ENCODE measurements at places on chromosomes 6 and 20.
A peak's percentile ranks its signal among the peaks of the same experiment; 100 is the strongest.

DNA sequence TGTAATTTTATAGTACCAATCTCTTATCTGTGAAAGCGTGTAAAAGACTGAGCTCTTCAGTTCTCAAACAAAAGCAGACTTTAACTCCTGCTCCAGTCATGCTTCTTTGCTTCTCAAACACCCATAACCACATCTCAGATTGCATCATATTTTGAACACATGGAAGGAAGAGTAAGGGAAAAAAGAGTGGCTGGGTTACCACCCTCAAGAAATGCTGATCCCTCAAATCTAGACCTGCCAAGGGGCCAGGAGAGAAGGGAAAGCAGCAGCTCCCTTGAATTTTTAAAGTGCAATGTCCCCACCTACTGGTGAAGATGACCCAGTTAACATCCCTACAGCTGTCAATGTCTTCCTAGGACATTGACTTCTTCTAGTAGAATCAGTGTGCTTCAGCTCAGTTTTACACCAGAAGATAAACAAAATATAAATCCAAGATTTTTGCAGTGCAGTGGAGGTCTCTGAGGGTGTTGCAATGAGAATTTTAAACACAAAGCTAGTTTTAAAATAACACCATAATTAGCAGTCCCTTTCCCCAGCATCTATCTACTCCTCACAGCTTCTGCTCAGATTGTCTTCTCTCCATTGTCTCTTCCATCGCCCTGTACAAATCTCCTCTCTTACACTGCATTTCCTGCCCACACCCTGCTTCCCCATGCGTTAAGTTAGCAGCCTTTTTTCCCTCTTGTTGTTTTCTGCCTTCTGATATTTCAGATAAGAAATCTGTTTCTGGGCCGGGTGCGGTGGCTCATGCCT lies 22.6 kb upstream of the HLA-DQB2 start:
- DNase-seq: peak; percentile 60

DNA sequence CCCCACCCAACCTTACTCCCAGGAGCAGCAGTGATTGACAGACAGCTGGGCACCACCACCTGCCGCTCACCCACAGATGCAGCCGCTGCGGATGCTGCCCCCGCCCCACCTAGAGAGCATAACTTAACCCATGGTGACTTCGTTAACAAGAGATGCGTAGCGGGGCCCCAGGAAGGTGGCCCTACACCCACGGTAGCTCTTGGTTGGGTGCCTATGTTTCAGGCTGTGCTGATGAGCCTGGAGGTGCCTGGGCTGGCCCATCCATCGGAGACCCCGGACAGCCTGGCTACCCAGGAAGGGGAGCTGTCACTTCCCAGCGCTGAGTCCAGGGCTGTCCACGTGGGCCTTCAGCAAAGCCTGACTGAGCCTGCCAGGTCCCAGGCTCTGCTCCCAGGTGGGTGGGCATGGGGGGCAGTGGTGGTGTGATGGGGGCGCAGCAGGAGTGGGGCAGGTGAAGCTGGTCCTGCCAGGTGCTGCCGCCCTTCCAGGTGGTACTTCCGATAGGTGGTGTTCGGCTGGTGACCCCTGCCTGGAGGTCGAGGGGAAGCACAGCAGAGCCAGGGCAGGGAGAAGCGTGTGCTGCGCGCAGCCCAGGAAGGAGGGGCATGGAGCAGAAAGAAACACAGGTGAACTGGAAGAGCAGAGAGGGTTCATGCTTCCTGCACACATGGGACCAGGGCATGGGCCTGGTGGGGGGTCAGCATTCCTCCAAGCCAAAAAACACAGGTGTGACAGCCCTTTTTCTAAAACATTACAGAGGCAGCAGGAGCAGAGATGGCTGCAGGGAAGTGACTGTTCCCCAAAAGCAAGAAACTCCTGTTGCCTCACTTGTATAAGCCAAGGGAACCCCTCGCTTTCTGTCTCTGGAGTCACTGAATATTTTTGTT lies 56.9 kb downstream of the SYNJ2 start:
- DNase-seq: no peak

- no peak for DNase-seq
Measured at GRCh38 chr6:168596344-168596743, 155.4 kb downstream of the SMOC2 start.

DNA sequence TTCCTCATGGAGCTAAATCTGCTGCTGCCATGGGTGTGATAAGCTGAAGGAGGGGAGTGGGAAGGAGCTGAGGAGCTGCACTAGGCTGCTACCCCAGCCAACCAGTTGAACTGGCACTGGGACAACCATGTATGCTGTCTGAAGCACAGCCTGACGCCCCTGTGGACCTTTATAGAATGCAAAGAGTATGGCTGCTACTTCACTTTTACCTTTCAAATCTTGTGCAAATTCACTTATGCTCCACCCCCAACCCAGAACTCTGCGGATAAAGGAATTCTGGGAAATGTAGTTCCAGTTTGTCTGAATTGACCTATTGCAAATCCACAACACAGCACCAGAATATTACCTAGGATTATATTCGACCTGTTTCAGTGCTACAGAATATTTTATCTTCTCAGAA lies 217.4 kb upstream of the SLC35B3 start:
- DNase-seq: no peak

GRCh38 chr6:110378552-110378951 lies 20.4 kb upstream of the METTL24 start:
- DNase-seq: no peak

GRCh38 chr6:142855893-142856623 lies 88.9 kb downstream of the HIVEP2 start:
- DNase-seq: peak; percentile 52

DNA sequence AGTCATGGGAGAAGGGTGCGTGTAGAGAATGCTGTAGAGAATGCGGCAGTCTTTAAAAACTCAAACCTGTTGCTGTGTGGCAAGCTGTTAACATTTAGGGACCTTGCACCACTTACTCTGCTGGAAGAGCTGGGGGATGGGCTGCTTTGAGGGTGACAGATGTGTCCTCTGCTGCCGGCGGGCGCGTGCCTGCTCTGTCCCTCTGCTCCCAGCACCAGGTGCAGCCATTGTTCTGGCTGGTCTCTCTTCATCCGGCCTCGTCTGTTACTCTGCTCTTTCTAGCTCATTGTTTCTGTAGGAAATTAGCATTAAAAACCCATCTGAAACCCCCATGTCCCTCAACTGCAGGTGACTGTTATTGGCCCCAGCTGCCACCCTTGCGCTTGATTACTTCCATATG lies 78.5 kb downstream of the CBFA2T2 start:
- DNase-seq: no peak

DNA sequence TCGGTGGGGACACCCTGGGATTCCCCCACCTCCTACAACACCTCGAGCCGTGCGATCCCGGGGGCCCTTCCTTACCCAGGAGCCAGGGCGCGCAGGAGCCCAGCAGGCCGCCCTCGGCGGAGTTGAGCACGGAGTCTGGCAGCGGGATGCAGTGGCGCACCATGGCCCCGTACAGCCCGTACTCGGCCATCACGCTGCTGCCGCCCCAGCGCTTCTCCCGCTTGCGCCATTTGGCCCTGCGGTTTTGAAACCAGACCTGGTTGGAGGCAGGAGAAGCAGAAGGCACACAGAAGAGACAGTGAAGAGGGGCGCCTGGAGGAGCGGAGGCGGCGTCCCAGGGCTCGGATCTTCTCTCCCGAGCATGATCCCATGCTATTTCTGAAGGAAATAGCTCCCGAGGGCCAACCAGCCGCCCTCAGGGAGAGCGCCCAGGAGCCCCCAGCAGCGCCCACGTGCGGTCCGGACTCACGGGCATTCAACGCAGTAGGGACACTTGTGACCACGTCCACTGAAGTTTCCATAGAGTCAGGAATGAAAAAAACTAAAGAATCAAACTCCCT lies 4.3 kb downstream of the VSX1 start:
- no peak for DNase-seq

DNA sequence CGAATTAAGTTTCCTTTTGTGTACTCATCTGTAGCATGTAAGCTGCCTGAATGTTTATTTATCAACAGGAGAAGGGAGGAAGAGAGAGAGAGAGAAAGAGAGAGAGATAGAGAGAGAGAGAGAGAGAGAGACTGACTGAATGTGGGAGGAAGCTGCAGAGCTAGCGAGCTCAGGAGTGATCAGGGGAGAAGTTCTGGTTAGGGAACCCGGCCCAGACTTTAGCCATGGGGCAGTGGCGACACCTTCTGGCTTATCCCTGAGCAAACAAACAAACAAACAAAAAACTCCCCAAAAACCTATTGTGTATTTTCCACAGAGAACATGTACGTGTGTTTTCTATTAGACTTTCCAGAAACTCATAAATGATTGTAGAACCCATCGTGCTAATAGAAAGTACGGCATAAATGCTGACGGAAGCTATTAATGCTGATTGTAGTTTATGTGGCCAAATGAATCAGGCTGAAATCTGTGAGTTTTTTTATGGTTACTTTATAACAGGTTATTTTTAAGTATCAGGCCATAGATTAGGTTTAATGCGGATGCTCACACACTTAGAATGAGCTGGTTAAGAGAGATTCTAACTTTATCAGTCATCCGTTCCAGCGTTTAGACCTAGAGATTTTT lies 92.8 kb downstream of the CLIC5 start:
- peak; percentile 54 for DNase-seq

DNA sequence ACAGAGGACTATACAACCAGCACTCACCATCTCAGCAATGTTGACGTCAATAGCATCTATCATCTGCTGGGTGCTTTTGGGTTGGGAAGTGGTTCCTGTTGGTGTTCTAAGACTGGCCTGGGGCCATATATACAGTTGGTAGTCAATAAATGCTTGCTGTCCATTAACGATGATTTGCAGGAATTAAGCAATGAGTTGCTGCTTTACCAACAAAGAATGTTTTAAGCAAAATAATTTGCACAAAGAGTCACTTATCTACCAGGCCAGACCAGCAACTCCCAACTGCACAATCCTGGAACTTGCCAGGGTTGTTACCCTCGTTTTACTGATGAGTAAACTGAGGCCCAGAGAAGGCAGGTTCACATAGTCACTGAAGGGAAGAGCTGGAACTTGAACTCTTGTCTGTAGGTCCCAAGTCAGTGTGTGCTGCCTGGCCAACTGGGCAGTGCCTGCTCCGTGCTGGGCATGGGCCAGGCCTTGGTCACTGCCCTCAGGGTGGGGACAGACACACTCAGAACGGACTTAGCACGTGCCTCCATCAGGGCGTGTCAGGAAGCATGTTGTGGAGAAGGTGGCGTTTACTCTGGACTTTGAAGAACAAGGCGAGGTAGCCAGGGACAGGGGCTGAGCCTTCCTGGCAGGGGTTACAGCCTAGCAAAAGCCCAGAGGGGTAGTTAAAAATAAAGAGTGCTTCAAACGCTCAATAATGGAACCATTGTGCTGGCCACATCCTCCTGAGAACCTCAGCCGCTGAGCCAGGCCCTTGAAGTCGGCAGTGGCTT lies 2.5 kb upstream of the SRC start:
- DNase-seq: no peak

- no peak for DNase-seq
Measured at GRCh38 chr6:73362869-73363536, 545 bp downstream of the KHDC3L start.

GRCh38 chr6:113823916-113824315 lies 33.2 kb upstream of the MARCKS start:
- no peak for DNase-seq

GRCh38 chr6:89260832-89261231 lies 43.7 kb upstream of the GABRR1 start:
- DNase-seq: no peak

DNA sequence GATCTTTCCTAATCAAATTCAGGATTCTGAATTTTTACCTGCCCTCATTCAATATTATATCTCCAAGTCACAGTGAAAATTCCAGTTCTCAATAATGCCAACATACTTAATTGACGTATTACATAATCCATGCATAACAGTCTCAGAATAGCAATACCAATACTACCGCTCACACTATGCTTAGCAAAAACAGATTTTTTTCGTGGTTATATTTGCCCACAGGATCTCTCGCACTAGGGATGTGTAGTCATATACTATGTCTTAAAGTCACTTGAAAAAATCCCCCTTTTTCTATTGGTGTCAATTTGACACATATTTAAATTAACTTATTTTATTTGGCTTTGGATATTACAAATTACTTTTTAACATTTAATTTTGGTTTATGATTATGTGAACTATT lies 323.1 kb upstream of the SLC35B3 start:
- DNase-seq: no peak

DNA sequence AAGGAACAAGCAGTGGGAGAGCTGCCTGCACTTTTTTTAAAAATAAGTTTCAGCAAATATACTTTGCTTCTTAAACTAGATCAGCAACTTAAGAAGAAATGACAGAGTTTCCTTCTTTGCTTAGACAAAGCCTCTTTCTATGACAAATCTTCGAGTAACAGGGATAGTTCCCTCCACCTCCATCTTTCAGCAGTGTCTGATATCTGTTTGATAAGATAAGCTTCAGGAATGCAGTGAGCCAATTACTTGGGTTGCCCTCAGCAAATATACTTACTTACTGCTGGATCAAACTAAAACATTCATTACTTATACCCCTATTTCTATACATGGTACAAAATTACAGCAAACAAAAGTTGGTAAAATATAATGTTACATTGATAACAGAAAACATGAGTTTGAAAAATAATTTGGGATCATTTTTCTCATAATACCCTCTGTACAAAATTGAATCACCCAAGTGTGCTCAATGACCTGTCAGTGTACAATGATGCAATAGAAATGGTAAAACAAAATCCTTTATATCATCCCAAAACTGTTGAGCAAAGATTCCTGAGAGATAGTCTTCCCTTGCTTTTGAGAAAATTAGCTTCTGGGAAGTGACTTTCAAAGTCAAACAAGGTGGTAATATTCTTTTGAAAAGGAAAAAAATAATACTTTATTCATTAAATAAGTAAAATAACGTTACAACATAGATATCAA lies 24.5 kb downstream of the FRK start:
- no peak for DNase-seq

DNA sequence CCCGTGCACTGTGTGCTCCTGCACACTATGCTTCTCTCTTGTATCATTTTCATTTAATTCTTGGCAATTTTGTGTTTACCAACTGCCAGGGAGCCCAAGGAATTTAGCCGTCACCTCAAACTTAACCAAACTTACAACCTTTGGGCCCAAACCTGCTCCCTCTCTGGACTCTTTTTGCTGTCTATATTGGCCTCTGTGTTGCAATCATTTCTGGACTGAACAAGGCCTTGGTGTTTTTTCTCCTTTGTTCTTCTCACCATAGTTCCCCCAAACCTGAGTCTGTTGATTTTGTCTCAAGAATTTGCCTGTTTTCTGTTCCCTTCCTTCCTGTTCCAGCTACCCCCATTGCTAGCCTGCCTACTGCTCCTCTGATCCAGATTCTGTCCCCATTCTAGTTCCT lies 19.2 kb downstream of the DCBLD1 start:
- no peak for DNase-seq

GRCh38 chr6:105135907-105136430 lies 43.8 kb downstream of the POPDC3 start:
- no peak for DNase-seq

Measured in CD4-positive, alpha-beta T cell treated with Interleukin-12 subunit alpha and Interleukin-12 subunit beta, for 1 hour (primary cell).